ENCODE measurements at places on chromosomes 7 and 10.

DNA sequence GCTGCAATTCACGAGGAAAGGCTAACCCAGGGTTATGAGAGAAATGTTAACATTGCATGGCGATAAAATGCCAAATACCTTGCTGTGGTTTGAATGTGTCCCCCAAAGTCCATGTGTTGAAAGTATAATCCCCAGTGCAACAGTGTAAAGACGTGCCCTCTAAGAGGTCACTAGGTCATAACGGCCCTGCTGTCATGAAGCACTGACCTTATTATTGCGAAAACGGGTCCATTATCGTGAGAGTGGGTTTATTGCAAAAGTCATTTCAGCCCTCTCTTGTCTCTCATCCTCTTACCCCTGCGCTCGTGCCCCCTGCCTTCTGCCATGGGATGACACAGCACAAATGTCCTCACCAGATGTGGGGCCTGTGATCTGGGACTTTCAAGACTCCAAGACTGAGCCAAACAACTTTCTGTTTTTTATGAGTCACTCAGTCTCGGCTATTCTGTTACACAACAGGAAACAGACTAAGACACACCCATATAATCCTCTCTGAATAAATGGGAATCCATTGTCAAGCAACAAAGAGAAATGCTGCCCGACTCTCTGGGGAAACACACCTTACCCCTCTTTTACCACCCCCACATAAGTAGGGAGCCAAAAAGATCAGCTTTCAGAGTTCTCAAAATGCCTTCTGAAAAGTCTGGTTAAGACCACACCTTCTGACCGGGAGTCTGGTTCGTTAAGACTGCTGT lies 73.1 kb upstream of the UCN3 start:
- DNase-seq, result peak; percentile 93

- DNase-seq, result no peak
Observed at GRCh38 chr10:131920693-131921092, 19.9 kb downstream of the PPP2R2D start.

DNA sequence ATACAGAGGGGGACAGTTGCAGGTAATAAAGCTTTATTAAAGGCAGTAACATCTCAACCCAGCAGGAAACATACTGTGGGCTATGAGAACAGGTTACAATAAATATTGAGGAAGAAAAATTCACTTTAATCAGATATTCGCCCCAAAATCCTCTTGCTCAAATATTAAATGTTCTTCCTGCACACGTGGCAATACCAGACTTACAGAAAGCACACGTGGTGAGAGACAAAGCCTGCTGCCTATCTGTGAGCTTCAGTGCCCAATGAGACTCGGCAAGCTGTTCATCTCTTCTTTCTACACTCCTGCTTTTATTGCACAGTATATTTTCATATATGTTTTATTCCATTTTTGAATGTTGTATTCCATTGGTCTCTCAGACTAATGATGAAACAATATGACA lies 113.2 kb downstream of the OR13A1 start:
- DNase-seq, result no peak

GRCh38 chr7:96521068-96521894 lies 188.4 kb downstream of the SEM1 start:
- DNase-seq, result no peak

GRCh38 chr7:108735814-108736213 lies 166.1 kb downstream of the DNAJB9 start:
- no peak for DNase-seq

DNA sequence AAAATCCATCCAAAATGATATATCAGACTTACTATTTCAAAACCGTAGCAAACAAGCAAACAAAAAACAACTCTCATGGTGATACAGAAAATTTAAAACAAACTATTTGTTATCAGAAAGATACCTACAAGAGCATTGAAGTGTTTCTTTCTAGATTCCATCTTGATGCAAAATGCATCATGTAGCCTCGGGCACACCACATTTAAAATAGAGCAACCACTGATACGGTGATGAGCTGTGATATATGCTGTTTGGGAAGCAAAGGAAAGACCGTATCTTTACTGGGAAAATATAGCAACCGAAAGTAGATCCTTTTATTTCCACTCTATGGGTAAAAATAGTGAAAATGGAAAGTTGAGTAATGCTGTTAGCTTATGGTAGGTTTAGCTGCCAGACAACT lies 892.0 kb downstream of the GATA3 start:
- DNase-seq, result no peak

- DNase-seq, result no peak
Observed at GRCh38 chr7:103605640-103606039, 159.6 kb upstream of the SLC26A5 start.

DNA sequence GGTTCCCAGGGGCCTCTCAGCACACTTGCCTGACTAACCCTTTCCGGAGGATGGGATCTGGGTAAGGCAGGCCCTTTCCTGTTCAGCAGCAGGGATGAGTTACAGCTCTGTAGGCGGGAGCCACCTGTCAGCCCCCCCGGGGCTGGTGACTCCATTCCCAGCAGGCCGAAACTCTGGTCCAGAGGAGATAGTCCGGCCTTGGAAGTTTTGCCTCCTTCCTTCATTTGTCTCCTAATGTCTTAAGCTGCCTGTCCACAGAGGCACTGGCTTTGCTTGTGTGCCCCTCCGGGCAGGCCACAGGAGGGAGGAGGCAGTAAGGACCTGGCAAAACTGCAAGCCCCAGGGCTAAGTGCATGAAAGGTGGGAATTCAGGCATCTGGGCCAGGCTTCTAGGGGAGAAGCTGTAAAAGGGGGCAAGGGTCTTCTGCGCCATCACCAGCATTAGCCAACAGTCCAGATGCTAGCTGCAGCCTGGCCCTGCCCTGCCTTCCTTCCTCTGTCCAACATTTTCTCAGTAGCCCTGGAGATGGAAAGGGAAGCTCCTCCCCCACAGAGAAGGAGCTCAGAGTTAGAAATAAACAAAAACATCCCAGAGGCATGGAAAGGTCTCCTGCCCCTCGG lies 1.2 kb downstream of the ADIRF start:
- DNase-seq, result peak; percentile 43

GRCh38 chr7:40947566-40947965 lies 755.3 kb downstream of the INHBA start:
- DNase-seq, result no peak

DNA sequence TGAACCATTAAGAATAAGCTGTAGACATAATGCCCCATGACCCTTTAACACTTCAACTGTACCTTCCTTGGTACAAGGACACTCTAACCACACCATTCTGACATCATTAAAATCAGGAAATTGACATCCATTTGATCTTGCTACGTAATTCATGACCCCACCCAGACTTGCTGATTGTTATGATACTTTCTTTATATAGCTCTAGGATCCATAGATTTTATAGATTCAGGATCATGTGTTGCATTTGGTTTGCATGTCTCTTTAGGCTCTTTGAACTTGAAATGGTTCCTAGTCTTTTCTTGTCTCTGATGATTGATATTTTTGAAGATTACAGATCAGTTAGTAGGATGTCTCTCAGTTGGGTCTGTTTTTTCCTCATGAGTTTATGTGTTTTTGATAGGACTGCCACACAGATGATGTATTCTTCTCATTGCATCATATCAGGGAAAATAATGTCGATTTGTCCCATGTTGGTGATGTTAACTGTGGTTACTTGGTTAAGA lies 13.5 kb downstream of the CCM2 start:
- no peak for DNase-seq

GRCh38 chr7:51158211-51158610 lies 158.4 kb downstream of the COBL start:
- DNase-seq, result no peak

- peak; percentile 79 for DNase-seq
Observed at GRCh38 chr10:62244785-62245467, 23.7 kb downstream of the RTKN2 start.

GRCh38 chr7:65268782-65269149 lies 104.9 kb upstream of the ZNF92 start:
- DNase-seq, result no peak

DNA sequence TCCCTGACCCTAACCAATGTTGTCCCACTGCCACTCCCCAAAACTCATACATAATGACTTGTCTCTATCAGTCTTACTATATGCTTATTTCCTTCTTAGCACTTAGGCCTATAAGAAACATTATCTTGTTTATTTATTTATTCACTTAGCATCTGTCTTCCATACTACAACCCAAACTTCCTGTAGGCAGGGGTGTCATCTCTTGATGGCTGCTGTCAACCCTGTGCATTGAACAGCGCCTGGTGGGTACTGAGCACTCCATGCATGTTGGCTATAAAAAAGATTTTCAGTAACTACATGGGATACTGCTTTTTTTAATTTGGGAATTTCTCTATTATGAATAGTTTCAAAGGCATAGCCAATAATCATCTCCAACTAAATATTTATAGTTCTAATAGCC lies 46.7 kb downstream of the JAZF1 start:
- no peak for DNase-seq

GRCh38 chr10:101768791-101769170 lies 7.1 kb downstream of the FGF8 start:
- no peak for DNase-seq

GRCh38 chr7:158394936-158395335 lies 192.7 kb downstream of the PTPRN2 start:
- no peak for DNase-seq

- DNase-seq, result peak; percentile 1
Observed at GRCh38 chr7:12518920-12519681, 51.4 kb upstream of the SCIN start.

- no peak for DNase-seq
Observed at GRCh38 chr7:139071680-139072079, 35.8 kb upstream of the ZC3HAV1L start.

- DNase-seq, result no peak
Observed at GRCh38 chr10:47402641-47403301, 18.7 kb upstream of the ZNF488 start.

GRCh38 chr7:16356301-16356958 lies 64.9 kb downstream of the CRPPA start:
- no peak for DNase-seq

- no peak for DNase-seq
Observed at GRCh38 chr7:120259386-120259785, 13.6 kb upstream of the KCND2 start.

GRCh38 chr10:65620404-65621048 lies 1305.3 kb upstream of the LRRTM3 start:
- DNase-seq, result no peak

- DNase-seq, result peak; percentile 19
Observed at GRCh38 chr7:126856691-126857291, 395.9 kb downstream of the GRM8 start.

DNA sequence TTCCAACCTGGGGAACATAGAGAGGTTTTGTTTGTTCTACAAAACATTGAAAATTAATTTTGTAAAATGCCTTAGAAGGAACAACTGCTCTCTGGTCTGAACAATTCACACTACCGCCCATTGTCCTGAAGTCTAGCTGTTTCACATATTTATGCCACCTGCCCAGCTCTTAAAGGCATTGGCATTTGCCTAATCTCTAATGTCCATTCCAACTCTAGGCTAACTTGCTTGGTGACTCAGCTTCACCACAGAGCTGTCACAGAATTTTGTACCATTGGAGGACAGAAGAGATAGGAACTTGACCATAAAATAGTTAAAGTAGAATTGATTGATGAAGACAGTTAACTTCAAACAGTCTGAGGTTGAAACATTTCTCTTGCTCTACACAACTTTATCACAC lies 53.5 kb upstream of the PPP1R17 start:
- no peak for DNase-seq

GRCh38 chr10:102444851-102445250 lies 6.5 kb downstream of the C10orf95 start:
- DNase-seq, result no peak

GRCh38 chr7:93890464-93891068 lies at the start of gene TFPI2:
TFPI2 (minus strand) TSS chr7:93890753; CDS start chr7:93890678, 75 bp downstream.
- DNase-seq, result no peak

- DNase-seq, result no peak
Observed at GRCh38 chr10:125633517-125633999, 49.4 kb downstream of the TEX36 start.

GRCh38 chr7:45163692-45164052 lies 6.1 kb downstream of the RAMP3 start:
- DNase-seq, result no peak

GRCh38 chr10:120075349-120075748 lies 182.8 kb downstream of the SEC23IP start:
- no peak for DNase-seq

- DNase-seq, result no peak
Observed at GRCh38 chr7:64666663-64667050, 724 bp downstream of the ZNF107 start.

- DNase-seq, result no peak
Observed at GRCh38 chr7:114478384-114478783, 63.8 kb downstream of the FOXP2 start.

DNA sequence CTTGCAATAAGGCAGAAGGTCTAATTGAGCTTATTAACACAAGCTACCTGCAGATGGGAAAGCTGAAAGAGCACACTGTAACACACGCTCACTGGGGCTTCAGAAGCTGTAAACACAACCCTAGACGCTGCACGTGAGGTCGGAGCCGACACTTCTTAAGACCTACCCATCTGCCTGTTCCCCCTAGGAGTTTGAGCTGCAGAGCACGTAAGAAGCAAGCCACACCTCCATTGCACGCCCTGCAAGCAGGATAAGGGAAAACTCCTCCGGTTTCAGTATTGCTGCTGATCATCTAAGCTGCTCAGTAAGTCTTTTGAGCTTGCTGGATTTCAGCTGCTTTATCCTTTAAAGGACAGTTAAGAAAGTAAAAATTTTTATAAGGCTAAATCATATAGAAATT lies 244.0 kb upstream of the ZWINT start:
- no peak for DNase-seq

DNA sequence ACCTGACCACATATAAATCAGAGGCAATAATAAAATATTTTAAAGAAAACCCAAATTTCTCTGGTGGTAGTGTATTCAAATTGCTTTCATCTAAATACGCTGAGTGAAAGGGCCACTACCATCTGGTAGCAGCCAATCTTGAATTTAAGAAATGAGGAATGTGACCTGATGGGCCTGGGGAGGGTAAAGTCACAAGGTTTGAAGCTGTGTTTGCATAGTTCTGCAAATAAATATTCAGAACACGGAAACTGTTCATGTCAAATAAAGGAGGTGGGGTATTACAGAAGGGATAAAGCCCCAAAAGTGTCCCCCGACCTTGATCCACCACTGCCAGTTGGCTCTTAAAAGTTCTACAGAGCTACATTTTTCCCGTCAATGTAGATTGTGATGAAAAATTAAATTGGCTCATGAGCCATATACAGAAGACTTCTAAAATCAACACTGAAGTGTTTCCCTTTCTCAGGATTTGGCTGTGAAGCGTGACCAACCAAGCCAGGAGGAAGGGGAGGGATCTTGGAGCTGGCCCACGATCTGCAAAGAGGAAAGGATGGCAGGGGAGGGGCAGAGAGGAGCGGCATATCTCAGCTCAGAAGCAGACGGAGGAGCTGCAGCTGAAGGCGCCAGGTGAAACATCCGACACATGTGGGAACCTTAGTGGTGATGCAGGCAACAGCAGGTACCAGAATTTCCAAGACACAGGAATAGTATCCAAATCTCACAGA lies 39.6 kb downstream of the MPP7 start:
- no peak for DNase-seq

DNA sequence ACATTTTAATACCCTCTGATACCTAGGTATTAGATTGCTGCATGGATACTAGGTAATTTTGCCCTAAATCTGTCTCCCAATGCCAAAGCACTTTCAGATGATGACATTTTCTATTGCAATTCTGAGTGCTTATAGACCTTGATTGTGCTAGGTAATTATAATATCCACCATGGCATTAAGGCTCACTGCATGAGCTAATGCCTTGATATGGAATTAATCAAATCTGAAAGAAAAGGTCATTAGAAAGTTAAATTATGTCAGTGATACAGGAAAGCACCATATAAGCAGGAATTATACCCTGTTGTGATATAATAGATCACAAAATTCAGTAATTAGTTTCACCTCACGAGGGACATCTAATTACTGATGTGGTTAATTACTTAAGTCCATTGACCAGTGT lies 521.4 kb downstream of the DNAJB9 start:
- no peak for DNase-seq
